Karpas-422 (cell line): ENCODE measurements at places on chromosomes 4 and X. TPM values are rescaled to one million over a fixed set of nuclear protein-coding genes. Genes with fewer than 3 reads are reported as not detected.

Gene SULT1B1
- total RNA-seq = not detected in 2 replicates

- H3K27ac ChIP-seq = no peak overlapping the region
- H3K27me3 ChIP-seq = no peaks in the 10 kb centered on the region
- no peaks in the 10 kb centered on the region for H3K36me3 ChIP-seq
- no peak overlapping the region for H3K4me3 ChIP-seq
Observed at GRCh38 chr4:69057620-69058409, 38.5 kb upstream of the UGT2B7 start.

Gene GPR82
- 0.07 TPM in 1 of 2 replicates, not detected in the other for total RNA-seq

DNA sequence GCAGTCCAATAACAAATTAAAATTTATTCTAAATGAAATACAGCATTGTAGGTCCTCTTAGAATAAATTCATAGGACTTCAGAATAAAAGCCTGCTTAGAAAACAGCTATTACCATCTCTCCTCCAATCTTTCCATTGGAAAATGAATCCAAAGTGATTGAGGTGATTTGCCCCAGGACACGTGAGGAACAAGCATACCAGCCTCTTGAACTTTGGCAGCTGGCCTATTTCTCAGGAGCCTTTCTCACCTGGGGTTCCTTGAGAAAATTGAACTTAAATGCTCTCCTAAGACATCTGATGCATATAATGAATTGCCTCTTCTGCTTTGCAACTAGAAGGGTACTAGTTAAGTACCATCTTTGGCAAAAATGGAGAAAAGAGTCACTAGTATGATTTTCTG lies 13.5 kb downstream of the ARHGAP24 start:
- no peak overlapping the region for H3K4me3 ChIP-seq
- no peak for DNase-seq
- peaks cover 61% of the 10 kb centered on the region for H3K4me1 ChIP-seq
- H3K36me3 ChIP-seq = no peaks in the 10 kb centered on the region
- no peaks in the 10 kb centered on the region for H3K27me3 ChIP-seq

Gene HPGD
- not detected in 2 replicates for total RNA-seq

Gene UGT2A3
- total RNA-seq = not detected in 2 replicates

- H3K27ac ChIP-seq = no peak overlapping the region
- no peaks in the 10 kb centered on the region for H3K27me3 ChIP-seq
- H3K4me1 ChIP-seq = no peaks in the 10 kb centered on the region
- peaks cover 62% of the 10 kb centered on the region for H3K36me3 ChIP-seq
- no peak for DNase-seq
Observed at GRCh38 chr4:532588-533317, 33.7 kb downstream of the PIGG start.
